ENCODE measurements at places on chromosomes 2 and 18.

- no peak for DNase-seq
Measured at GRCh38 chr2:218962859-218963492, 3.5 kb downstream of the CDK5R2 start.

DNA sequence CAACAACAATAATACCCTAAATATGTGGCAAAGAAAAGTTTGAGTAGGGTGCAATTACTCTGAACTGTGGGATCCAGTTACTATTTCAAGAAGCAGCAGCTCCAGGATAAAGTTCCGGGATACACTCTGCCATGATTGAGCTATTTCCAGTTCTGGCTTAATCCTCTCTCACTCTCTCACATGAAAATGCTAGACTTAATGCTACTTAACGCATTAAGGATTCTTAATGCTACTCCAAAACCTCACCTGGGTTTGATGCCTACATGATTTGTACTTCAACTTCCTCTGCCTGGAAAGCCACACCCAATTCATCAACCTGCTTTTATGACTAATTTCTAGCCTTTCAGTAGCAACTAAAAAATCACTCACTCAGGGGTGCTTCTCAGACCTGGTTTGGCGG lies 151.1 kb upstream of the HNMT start:
- no peak for DNase-seq

DNA sequence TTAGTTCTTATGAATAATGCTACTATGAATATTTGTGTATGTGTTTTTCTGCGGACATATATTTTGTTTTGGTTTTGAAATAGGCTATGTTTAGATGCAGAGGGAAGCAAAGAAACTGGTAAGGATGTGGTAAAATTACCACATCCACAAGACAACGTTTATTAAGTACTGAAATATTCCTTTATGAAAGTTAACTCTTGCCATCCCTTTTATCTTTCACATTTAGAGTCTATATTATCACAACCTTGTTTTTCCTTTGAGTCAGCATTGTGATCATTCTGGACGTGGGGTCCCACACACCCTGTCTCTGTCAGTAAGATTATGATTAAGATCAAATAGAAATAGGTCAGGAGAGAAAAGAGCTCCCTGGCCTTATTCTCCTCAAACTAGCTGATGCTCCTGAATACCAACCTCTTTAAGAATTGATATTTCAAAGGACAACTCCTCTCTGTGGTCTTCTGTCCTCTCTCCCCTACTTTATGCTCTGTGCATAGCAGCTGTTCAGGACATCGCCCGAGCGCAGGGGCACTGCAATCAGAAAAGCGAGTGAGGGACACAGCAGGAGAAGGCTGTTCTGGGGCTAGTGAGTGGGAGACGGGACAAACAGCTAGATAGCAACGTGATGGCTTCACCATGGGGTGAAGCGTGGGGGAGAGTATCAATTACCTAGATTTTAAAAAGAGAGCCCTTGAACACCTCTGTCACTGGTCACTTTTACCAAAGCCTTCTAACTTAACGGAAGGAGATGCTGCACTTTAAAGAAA lies 12.2 kb downstream of the METAP1D start:
- DNase-seq: no peak

DNA sequence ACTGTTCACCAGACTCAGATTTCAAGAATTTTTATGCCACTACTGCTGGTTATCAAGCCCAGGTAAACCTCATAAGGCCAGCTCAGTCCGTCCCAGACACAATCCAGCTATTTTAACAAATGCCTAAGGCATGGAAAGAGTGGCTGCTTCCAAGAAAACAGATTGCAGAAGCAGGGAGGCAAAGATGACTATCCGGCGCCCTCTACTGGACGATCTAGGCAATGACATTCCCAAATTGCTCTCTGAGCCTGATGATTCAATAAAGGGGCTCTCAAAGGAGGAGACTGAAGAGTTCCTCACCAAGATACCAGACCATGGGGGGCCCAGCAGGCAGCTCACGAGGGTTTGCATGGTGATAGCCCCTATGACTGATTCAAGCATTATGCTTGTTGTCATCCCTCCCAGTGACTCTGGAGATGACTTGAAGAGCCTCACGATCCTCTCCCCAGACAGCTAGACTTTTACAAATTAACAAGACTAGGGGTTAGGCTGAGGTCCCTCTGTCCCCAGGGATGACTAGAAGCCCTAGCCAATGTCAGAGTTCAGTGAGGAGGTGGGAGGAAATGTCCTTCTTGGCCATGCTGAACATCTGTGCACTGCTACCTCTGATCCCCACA lies 25.0 kb downstream of the SERPINB8 start:
- DNase-seq: no peak

Measured in cortex of kidney (tissue), 1 donor.